ENCODE measurements at places on chromosomes 4 and X.

GRCh38 chr4:188783175-188783574, 643.9 kb downstream of the TRIML1 start:
- H3K4me1 ChIP-seq, result no peaks in the 10 kb centered on the region
- no peak overlapping the region for H3K4me3 ChIP-seq
- H3K27ac ChIP-seq, result no peak overlapping the region

GRCh38 chr4:41285864-41286235, 29.1 kb downstream of the UCHL1 start:
- no peak overlapping the region for H3K27ac ChIP-seq
- no peak for DNase-seq
- H3K27me3 ChIP-seq, result no peaks in the 10 kb centered on the region
- H3K36me3 ChIP-seq, result no peaks in the 10 kb centered on the region
- no peak overlapping the region for H3K4me3 ChIP-seq
- no peaks in the 10 kb centered on the region for H3K4me1 ChIP-seq

DNA sequence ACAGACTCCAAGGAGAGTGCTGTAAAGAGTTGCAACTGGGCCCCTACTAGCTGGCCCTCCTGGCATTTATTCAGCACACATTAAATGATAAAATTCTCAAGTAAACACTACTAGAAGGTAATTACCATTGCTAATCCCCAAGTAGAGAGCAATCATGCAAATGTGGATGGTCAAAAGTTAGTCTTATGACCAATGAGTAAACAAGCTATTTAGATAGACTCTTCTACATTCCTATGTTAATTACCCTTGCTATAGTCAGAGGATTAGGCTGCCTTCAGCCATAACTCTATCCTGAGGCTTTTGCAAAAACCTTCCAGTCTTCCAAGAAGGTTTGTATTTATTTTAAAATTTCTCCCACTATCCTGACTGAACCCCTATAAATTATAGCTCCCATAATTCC, 28.3 kb upstream of the HPGD start:
- H3K4me3 ChIP-seq, result no peak overlapping the region
- no peak for DNase-seq
- no peak overlapping the region for H3K27ac ChIP-seq
- no peaks in the 10 kb centered on the region for H3K27me3 ChIP-seq
- peaks cover 1% of the 10 kb centered on the region for H3K36me3 ChIP-seq

- DNase-seq, result no peak
- no peaks in the 10 kb centered on the region for H3K4me1 ChIP-seq
- no peaks in the 10 kb centered on the region for H3K36me3 ChIP-seq
- no peak overlapping the region for H3K27ac ChIP-seq
- H3K27me3 ChIP-seq, result peaks cover 6% of the 10 kb centered on the region
These were observed 119.6 kb downstream of the SHROOM3 start for GRCh38 chr4:76554630-76555029.

DNA sequence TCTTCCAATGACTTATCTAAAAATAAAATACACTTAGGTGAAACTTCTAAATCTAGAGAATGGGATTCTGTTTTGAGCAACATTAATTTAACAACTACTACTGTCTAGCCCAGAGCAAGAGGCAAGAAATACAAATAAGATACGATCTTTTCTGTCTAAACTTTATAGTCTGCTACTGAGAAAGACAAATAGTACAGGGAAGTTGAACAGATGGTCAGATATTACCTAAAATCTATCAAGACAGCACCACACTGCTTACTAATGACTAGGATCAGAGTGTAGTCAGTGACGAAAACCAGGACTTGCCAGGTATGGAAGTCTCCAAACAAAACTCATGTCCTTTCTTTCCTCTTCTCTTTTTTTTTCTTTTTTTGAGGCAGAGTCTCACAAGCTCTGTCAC, 7.1 kb downstream of the FAM13A start:
- no peaks in the 10 kb centered on the region for H3K36me3 ChIP-seq
- no peak overlapping the region for H3K27ac ChIP-seq
- peaks cover 10% of the 10 kb centered on the region for H3K27me3 ChIP-seq
- peaks cover 3% of the 10 kb centered on the region for H3K4me1 ChIP-seq
- H3K4me3 ChIP-seq, result no peak overlapping the region

GRCh38 chrX:12977761-12978204, 2.9 kb downstream of the TMSB4X start:
- peak overlapping the region; percentile 92 for H3K4me3 ChIP-seq
- peak overlapping the region; percentile 96 for H3K27ac ChIP-seq

DNA sequence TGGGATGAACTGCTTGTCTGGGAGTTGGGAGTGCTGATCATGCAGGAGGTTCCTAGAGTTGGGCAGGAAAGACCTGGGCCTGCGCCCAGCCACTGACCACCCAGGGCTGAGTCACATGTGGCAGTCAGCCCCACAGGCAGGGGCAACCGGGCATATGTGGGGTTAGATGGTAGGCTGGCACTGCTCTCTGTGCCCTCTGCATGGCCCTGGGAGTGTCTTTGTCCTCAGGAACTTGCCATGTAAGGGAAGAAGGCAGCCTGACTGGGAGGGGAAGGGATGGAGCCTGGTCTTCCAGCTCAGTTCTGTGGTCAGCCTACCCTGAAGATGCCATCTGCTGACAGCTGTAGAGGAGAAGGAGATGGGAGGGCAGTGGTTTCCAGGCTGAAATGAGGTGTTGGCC, 70.2 kb upstream of the EFNB1 start:
- H3K27me3 ChIP-seq, result no peaks in the 10 kb centered on the region
- H3K4me1 ChIP-seq, result no peaks in the 10 kb centered on the region

DNA sequence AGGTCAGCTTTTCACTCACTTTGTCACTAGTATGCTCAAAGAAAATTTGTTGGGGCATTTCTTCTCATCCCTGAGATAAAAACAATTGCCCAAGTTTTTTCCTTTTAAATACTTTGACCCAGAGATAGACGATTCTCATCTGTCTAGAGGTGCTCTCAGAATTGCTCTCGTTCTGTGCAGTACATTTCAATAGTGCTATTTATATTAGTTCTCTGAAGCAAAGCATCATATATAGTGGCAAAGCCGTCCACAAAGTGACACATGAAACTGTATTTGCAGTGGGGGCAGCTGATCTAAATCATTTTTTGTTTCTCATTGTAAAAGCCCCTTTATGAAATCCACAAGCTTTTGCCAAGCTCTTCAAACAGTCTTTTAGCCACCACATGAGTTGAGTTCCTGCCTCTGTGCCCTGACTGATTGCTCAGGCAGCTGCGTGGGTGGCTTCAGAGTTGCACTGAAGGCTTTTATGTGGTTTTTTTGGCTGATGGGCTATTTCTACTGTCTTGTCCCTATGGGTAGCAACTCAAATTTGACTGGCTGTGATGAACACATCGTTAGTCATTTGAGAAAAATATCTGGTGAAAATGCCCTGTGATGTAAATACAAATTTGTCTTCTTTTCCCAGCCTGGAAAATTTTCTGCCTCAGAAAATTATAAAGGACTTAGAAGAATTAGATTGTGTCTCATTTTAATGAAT, 119.1 kb upstream of the OTUD4 start:
- H3K36me3 ChIP-seq, result no peaks in the 10 kb centered on the region
- peak overlapping the region; percentile 37 for H3K27ac ChIP-seq
- H3K27me3 ChIP-seq, result peaks cover 10% of the 10 kb centered on the region
- peaks cover 28% of the 10 kb centered on the region for H3K4me1 ChIP-seq

DNA sequence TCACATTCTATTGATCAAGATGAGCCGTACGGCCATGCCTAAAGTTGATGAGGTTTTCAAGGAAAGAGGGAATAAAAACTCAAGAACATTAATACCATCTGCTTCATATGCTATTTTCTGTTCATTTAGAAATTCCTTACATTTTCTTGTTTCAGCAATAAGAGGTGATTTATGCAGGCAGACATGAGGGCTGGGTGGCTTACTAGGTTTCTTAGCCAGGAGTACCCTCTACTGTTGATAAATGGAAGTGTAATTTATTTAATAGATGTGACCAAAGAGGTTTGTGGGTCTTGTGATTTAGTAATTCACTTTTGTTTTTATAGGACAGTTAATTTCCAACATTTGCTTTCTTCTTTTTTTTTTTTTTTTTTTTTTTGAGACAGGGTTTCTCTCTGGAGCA, 6.4 kb upstream of the SMIM9 start:
- H3K27ac ChIP-seq, result no peak overlapping the region
- H3K27me3 ChIP-seq, result no peaks in the 10 kb centered on the region
- H3K4me3 ChIP-seq, result no peak overlapping the region
